SW480 (cell line): ENCODE measurements at places on chromosomes 7 and 10.

- no peak for DNase-seq
Observed at GRCh38 chr10:60044242-60044641, 137.9 kb upstream of the CCDC6 start.

DNA sequence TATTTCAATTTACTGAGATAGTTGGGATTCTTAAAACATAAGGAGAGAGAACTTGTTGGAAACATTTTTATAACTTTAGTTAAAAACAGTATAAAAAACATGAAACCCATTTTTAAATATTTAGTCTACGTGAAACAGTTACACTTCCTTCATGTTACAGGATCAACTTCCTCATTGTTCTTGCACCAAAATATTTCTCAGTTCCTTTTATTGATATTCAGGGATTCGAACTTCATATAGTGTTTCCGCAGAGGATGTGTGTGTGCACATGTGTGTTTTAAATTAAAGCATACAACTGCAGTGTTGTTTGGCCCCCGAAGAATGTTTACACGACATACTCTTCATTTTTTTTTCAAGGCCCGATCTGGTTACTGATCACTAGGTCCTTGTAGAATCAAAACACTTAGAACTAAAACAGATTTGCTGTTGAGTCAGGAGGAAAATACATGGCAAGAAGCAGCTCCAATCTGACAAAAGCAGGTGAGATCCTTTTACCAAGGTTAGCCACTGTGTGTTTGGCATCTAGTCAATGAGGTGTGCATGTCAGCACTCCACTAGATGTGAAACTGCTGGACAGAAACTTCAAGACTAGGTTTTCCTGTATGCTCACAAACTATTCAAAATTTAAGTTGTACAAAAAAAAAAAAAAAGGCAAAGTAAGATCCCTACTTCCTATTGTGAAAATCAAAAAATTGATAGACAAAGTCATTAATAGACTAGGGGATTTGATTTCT lies 60.4 kb downstream of the INSYN2A start:
- DNase-seq: no peak

GRCh38 chr10:78843495-78843894 lies 225.3 kb upstream of the ZMIZ1 start:
- DNase-seq: no peak

- no peak for DNase-seq
Observed at GRCh38 chr7:21104124-21104500, 317.4 kb upstream of the SP8 start.

DNA sequence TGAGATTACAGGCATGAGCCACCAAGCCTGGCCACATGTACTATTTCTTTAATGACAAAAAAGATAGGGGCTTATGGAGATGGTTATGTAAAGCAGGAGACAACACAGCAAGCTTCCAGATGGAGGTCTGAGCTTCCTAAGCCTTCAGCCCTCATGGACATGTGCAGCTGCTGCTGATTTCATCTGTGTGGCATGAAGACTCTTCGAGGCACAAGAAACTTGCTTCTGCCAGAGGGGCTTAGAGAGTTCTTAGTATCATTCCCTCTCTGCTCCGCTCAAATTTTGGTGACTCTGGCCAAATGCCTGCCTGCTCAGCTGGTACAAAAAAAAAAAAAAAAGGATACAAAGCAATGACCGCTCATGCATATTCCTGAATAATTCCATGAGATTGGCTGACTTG lies 552.5 kb downstream of the TYW1 start:
- DNase-seq: no peak

GRCh38 chr7:74479066-74479781 lies 25.5 kb downstream of the GTF2IRD1 start:
- DNase-seq: peak; percentile 97

GRCh38 chr7:129161524-129162225 lies 17.2 kb downstream of the TSPAN33 start:
- DNase-seq: no peak

DNA sequence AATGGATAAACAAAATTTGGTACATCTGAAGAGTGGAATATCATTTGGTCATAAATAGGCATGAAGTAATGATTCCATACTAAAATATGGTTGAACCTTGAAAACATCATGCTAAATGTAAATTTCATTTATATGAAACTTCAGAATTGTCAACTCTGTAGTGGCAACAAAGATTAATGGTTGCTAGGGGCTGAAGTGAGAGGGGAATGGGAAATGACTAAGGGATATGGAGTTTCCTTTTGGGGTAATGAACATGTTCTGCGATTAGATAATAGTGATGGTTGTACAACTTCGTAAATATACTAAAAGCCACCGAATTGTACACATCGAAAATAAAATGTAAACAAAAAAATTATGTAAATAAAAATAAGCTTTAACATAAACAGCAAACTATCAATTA lies 384.1 kb upstream of the STEAP1 start:
- no peak for DNase-seq

DNA sequence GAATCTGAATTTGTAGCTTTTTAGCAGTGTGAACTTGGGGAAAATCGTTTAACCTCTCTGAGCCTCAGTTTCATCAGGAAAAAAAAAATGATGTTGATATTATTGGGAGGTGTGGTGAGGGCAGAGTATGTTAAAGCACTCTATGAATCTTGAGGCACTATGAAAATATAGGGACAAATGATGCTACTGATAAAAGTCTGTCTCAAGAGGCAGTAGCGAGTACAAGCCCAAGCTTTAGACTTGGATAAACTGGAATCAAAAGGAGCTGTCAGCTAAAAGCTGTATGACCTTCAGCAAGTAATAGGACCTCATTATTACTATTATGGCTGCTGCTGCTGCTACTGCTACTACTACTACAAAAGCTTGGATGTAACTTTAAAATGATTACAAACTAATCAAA lies 8.4 kb downstream of the ZNF277 start:
- DNase-seq: no peak

- no peak for DNase-seq
Observed at GRCh38 chr7:140213684-140214074, 36.9 kb upstream of the KDM7A start.

GRCh38 chr10:124565565-124566221 lies 104.1 kb downstream of the LHPP start:
- DNase-seq: peak; percentile 66

- no peak for DNase-seq
Observed at GRCh38 chr10:10787586-10787985, 230.1 kb upstream of the CELF2 start.

- DNase-seq: peak; percentile 69
Observed at GRCh38 chr10:132163278-132163765, 23.4 kb upstream of the DPYSL4 start.

GRCh38 chr7:74129887-74130286 lies 44.3 kb upstream of the EIF4H start:
- peak; percentile 33 for DNase-seq
